ENCODE measurements at places on chromosomes 5 and 9.

- peak; percentile 65 for DNase-seq
Observed at GRCh38 chr5:145925353-145925752, 11.0 kb upstream of the SH3RF2 start.

DNA sequence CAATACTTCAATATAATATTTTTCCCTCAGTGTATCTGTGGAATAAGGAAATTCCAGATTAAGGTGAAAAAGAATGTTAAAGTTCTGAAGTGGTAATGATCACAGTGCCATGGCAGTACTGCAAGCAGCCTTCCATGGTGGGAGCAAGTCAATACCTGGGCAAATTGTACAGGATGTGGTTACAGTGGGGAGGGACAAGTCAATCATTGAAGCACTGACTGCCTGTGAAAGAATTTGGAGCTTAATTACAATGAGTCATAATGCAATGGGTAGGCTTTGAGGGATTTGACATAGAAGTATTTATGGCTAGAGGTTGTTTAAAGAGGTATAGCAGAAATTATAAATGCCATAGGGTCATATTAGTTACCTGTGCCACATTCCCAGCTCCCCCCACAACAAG is 786.5 kb upstream of the ACO1 start:
- no peak for DNase-seq

DNA sequence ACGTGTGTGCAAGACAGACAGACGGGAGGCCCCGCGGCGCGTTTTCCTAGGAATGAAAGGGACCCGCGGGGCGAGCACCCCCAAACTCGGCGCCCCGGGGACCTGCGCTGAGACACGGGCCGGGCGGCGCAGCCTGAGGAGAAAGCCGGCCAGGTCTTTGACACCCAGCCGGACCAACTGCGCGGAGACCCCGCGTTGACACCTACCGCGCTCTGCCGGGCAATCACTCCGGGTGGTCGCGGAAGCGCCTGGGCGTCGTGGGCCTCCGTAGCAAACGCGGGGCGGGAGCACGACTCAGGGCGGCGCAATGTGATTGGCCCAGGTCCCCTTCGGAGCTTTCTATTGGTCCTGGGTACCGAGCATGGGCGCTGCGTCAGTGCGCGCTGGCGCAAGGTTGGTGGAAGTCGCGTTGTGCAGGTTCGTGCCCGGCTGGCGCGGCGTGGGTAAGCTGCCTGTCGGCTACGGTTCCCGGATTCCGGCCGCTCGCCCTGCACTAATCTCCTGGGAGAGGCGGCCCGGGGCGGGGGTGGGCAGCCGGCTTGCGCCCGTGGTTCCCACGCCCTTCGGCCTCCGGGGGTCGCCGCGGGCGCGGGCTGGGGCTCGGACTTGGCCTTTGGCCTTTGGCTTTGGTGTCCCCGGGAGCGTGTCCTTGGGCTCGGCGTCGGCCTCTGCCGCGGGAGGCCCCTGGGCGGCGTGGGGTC is at the start of the genes FASTKD3 and MTRR:
FASTKD3 (minus strand) TSS at position 259 of the 701 bp plus-strand sequence. CDS start 948 bp downstream, outside the sequence.
MTRR (plus strand) TSS at position 376 of the 701 bp plus-strand sequence. CDS start 1,647 bp downstream, outside the sequence.
- peak; percentile 98 for DNase-seq

DNA sequence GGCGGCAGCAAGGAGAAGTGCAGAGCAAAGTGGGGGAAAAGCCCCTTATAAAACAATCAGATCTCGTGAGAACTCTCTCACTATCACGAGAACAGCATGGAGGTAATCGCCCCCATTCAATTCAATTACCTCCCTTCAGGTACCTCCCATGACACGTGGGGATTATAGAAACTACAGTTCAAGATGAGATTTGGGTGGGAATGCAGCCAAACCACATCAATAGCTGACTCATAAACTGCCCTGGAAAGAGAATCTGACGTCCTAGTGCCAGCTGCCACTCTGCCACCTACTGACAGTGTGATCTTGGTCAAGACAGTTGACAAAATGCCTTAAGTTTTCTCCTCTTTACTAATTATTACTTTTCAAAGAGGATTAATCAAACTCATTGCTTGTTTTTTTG is 128.3 kb downstream of the GPBP1 start:
- no peak for DNase-seq

DNA sequence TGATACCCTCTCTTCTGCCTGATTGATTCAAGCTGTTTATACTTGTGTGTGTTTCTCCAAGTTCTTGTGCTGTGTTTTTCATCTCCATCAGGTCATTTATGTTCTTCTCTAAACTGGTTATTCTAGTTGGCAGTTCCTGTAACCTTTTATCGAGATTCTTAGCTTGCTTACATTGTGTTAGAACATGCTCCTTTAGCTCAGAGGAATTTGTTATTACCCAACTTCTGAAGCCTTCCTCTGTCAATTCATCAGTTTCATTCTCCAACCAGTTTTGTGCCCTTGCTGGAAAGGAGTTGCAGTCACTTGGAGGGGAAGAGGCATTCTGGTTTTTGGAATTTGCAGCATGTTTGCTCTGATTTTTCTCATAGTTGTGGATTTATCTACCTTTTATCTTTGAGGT is 126.2 kb upstream of the FTMT start:
- no peak for DNase-seq

GRCh38 chr9:126694206-126695081 is 80.7 kb downstream of the LMX1B start:
- DNase-seq = no peak

- no peak for DNase-seq
Observed at GRCh38 chr5:72326306-72326649, 6.1 kb downstream of the PTCD2 start.

DNA sequence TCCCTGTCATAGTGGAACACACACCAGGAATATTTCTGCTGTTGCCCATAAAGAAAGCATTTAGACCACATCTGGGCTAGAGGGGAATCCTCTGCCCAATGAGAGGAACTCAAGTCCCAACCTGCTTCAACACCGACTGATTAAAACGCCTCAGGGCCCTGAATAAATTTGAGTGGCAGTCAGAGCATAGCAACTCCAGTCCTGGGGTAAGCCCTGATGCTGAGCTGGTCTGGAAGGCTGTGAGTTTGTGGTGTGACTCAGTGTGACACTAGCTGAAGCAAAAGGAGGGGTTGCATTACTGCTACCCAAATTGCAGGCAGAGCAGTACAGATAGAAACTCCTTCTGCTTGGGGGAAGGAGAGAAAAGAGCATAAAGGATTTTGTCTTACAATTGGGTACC is 148.3 kb downstream of the PRDM9 start:
- DNase-seq = no peak

DNA sequence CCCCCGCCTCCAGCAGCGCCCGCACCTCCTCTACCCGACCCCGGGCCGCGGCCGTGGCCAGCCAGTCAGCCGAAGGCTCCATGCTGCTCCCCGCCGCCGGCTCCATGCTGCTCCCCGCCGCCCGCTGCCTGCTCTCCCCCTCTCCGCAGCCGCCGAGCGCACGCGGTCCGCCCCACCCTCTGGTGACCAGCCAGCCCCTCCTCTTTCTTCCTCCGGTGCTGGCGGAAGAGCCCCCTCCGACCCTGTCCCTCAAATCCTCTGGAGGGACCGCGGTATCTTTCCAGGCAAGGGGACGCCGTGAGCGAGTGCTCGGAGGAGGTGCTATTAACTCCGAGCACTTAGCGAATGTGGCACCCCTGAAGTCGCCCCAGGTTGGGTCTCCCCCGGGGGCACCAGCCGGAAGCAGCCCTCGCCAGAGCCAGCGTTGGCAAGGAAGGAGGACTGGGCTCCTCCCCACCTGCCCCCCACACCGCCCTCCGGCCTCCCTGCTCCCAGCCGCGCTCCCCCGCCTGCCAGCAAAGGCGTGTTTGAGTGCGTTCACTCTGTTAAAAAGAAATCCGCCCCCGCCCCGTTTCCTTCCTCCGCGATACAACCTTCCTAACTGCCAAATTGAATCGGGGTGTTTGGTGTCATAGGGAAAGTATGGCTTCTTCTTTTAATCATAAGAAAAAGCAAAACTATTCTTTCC is 19.3 kb downstream of the CDKN2A start:
- peak; percentile 79 for DNase-seq

DNA sequence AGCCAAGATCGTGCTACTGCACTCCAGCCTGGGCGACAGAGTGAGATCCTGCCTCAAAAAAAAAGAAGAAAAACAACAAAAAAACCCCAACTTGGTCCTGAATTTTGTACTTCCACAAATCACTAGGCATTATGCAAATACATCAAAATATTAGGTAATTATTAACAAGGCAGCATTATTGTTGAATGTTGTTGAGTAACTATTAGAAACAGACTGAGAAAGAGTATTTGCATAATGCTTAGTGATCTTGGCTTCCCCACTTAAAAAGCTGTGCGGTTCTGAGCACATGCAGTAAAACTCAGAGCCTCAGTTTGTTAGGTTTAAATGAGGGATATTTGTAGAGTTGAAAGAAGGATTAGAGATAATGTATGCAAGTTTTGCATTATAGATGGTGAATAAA is 64.2 kb downstream of the SCAMP1 start:
- no peak for DNase-seq

DNA sequence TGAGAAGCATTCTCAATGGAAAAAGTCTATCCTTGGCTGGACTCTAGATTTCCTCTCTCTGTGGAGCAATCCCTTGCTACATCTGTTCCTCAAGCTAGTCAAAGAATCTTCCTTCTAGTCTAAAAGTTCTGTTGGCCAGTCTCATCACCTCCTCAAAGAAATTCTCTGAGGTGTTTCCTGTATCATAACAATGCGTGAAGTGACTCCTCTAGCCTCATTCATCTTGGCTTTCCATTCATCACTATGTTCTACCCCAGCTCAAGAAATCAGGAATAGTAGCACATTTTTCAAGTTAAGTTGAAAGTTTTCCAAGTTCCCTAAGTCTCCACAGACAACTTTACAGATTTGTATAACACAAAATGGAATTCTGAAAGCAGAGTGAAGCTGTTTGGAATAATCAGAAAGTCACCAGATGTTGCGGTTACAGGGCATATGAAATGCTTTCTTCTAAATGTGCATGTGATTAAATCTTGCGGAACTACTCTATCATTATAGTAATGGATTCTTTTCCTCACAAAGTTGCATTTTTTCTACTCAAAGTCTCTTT is 176.6 kb upstream of the FREM1 start:
- DNase-seq = peak; percentile 25

DNA sequence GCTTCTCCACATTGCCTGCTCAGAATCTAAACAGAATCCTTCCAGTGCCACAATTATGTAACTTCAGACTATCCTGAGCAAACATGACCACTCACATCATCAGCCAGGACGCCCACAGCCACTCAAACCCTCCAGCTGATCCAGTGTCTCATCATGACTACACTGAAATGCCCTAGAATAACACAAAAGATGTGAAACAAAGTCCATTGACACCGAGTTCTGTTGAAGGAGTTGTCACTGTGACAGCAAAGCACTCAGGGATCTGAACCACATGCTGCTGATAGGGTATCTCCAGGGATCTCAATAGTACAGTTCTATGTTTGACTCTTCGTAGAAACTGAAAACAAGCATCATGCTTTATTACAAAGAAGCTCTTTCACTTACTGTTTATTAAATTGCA is 150.2 kb downstream of the GABBR2 start:
- DNase-seq = peak; percentile 37

- DNase-seq = no peak
Observed at GRCh38 chr5:110638970-110639902, 87.2 kb downstream of the TMEM232 start.

DNA sequence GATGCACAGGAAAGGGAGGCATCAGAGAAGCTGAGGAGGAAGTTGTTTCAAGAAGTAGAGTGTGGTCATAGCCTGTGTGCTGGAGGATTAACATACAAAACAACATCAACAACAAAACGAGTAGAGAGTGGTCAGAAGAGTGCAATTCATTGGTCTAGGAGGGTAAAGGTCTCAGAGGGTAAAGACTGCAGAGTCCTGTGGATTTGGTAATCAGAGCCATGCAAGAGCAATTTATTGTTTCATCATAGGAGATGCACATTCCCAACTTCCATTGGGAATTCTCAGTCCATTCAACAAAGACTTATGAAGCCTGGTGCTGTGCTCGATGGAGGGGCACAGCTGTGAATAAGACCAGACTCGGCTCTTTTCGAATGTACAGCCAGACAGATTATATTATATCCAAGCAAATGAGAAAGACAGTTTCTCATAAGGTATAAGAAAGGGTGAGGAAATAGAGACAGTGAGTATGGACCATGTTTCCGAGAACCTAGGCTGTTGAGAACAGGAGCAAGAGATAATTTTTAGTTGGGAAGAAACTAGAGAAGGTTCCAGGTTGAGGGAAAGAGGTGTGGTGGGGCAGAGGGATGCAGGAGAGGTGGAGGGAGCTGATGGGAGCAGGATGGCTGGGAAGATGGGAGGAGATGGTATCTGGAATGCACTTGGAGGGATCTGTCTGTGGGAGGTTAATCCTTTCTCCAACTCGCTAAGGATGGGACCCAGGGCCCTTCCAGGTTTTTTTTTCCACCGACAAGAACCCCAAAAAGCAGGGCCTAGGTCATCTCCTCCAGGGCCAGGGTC is 7.9 kb upstream of the MYORG start:
- no peak for DNase-seq

DNA sequence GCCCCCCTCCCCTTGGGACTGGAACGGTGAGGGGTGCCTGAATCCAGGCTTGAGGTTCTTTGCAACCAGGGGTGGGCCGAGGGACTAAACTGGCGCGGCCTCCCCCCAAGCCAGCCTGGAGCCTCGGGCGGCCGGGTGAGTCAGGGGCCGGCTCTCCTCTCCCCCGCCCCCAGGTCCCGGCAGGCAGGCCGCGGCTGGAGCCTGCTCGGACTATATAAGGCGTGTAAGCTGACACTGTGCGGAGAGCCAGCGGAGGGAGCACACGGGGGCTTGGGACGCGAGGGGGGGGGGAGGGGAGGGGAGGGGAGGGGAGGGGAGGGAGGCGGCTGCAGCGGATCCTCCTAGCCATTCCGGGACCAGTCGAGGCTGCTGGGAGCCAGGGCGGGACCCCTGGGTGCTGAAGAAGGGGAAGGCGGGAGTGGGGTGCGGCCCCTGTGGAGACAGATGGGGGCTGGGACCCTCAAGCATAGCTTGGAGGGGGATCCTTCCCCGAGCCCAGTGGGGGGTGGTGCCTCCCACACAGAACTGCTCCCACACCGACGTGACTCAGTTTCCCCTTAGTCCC is 595 bp downstream of the PDLIM7 start:
- DNase-seq = peak; percentile 88

GRCh38 chr5:117691081-117691870 is 1116.7 kb upstream of the SEMA6A start:
- no peak for DNase-seq

GRCh38 chr9:38061326-38061977 is 7.6 kb downstream of the SHB start:
- DNase-seq = no peak

GRCh38 chr5:4019009-4019769 is 423.6 kb downstream of the IRX1 start:
- no peak for DNase-seq

DNA sequence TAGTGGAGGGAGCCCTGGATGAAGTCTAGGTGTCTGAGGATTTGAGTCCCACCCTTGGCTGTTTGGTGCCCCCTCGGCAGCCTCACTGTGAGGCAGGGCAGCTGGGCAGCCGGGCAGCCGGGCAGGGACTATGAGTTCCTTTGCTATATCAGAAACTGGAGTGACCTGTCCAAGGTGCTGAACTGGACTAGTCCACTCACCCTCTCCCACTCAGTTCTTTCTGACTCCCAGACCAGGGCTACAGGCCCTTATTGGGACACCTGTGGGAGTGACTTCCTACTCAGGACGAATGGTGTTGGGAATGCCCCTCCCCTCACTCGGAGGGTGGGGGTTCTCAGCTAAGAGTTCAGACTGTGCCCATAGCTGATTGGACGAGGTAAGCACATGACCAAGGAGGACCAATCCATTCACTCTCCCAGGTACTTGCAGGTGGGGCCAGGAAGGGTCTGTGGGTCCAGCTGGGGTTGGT is 34.1 kb upstream of the RAPGEF1 start:
- peak; percentile 87 for DNase-seq

All from AG20443 (cell line).